ENCODE measurements at places on chromosomes 7 and 10. TPM values are rescaled to one million over a fixed set of nuclear protein-coding genes. Genes with fewer than 3 reads are reported as not detected.

JAKMIP3 gene
- 0.37 TPM for total RNA-seq

SFRP5 gene
- total RNA-seq, result 1.1 TPM

MAGI2 gene
- total RNA-seq, result 37.4 TPM

TET1 gene
- total RNA-seq, result 41.6 TPM

PTF1A gene
- total RNA-seq, result not detected

WASHC2A gene
- 41.4 TPM for total RNA-seq

C10orf105 gene
- total RNA-seq, result 0.26 TPM

RALA gene
- 32.7 TPM for total RNA-seq

RSPH10B2 gene
- total RNA-seq, result 0.53 TPM

ADCY1 gene
- total RNA-seq, result 3.7 TPM

DNA sequence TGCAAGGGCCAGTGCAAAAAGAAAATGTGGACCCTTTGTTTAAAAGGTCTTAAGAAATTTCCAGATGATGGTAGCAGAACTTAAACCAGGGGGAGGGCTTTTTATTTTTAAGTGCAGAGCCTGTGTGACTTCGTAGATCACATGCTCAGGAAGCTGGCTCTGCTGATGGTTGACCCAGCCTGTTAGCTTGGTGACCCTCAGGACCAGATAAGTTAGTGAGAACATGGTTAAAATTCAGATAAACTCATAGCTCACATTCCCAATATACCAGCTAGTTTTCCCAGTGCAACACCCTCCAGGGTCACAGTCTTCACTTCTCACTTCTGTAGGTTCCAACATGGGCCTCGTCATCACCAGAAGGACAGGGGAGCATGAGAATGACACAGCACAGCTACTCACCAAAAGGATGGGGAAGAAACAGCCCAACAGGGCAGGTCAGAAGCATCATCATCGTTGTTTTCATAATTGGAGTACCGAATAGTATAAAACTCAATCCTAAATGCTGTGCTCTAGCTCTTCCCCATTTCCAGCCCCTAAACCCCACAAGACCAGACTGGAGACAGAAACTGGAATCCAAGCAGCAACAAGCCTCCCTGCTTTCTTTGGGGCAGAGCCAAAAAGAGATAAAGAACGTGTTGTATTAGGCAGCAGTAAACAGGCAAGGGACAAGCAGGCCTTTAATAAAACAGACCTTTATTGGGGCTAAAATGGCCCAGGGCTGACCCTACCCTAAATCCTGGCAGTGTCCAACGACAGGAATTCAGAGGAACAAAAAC, 102.2 kb upstream of the ANKRD1 start:
- DNase-seq, result peak; percentile 68

DNA sequence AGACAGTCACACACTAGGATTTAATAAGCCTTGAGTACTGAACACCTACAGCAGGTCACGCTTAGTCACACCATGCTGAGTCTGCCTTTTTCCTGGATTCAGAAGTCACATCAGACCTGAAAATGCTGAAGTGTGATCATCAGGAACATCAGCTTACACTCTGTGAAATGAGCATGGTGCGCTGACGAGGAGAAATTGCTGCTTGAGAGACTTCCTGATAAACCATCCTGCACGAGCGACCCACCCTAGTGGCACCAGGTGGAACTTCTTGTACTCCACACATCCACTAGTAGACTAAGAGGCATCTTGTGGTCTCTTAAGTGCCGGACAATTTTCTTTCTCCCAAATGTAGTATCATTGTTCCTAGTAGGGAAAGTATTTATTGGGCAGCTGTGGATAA, 51.8 kb upstream of the MRLN start:
- DNase-seq, result no peak

DNA sequence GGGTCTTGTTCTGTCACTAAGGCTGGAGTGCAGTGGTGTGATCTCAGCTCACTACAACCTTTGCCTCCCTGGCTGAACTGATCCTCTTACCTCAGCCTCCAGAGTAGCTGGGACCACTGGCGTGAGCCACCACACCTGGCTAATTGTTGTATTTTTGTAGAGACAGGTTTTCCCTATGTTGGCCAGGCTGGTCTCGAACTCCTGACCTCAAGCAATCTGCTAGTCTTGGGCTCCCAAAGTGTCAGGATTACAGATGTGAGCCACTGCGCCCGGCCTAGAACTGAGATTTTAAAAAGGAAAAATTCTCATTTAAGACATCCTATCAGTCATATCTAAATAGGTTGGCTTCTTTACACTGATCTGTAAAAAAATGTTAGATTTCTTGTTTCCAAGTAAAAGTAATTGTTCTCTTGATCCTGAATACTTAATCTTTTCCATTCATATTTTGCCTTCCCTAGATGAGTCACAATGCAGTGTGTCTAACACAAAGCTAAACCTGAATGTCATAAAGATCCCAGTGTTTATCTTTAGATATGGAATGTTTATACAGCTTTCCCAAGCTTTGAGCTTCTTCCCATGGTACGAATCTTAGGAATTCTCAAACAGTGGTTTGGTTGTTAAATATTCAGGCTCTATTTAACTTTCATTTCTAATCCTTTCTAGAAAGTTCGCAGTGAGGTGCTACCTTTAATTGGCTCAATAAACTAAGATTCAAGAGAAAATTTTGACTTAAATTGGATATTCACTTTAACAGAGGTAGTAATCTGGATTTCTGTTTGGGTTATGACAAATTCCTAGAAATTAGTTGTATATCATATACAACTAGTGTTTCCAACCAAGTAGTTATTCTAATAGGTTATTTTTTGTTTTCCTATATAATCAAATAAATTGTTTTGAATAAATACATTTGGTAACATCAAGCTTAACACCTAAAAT, 12.1 kb upstream of the LAMB1 start:
- no peak for DNase-seq

DNA sequence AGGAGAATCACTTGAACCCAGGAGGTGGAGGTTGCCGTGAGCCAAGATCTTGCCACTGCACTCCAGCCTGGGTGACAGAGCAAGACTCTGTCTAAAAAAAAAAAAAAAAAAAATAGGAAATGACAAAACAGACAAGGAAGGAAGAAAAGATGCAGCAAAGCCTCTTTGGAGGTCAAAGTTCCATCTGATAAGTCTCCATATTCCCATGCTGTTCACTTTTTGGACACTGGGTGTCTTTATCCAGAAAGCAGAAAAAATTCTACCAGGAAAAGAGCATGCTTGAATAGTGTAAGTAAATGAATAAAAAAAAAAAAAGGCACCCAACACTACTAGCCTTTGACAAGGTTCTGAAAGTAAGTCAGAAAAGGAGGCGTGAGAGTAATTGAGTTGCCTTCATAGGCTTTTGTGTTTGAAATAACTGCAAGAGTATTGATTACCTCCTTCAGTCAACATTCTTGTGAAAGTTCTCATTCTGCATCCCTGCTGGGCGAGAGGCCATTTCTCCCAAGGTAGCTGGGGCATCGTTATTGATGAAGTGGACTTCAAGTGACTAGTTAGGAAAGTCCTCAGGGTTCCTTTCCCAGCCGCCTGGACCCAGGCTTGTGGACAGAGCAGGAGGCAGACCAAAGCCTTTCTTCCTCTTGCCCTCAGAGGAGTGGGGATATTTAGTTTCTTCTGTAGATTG, 133.3 kb upstream of the KIF5B start:
- no peak for DNase-seq

DNA sequence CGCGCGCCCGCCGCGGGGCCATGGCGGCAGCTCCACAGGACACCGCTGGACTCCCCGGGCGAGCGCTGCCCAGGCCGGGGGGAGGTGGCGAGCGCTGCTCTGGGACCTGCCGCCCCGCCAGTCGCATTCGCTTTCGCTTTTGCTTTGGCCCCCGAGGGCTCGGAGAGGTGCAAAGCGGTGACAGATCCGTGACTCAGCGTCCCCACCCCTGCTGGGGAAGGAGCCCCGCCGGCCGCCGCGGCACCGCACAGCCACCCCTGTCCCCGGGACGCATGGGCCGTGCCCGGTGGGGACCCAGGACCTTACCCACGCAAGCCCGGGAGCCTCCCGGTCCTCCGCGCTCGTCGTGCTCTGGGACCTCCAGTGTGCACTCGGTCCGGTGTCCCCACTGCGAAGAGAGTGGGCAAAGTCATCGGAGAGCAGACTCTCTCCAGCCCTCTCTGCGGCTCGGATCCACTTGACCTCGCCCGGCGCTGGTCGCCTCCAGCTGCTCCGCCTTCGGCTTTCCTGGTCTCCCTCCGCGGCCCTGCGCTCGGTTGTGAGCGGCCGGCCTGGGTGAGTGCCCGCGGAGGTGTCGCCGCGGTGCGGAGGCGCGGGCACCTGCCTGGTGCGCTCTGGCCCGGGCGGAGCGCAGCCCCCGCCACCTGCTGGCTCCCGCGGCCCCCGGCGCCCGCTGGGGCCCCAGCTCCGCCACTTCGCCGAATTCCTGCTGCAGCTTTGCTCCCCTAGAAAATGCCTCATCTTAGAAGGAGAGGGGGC, at the start of gene IL15RA:
TSS of gene IL15RA (minus strand) at position 73 of the 759 bp plus-strand sequence. CDS start at position 22, 51 bp downstream.
- no peak for DNase-seq

- DNase-seq, result no peak
Measured at GRCh38 chr7:35286986-35287385, 33.1 kb upstream of the TBX20 start.

GRCh38 chr7:136166521-136166920, 189.4 kb upstream of the MTPN start:
- DNase-seq, result no peak

GRCh38 chr7:13751766-13752165, 237.7 kb downstream of the ETV1 start:
- no peak for DNase-seq

DNA sequence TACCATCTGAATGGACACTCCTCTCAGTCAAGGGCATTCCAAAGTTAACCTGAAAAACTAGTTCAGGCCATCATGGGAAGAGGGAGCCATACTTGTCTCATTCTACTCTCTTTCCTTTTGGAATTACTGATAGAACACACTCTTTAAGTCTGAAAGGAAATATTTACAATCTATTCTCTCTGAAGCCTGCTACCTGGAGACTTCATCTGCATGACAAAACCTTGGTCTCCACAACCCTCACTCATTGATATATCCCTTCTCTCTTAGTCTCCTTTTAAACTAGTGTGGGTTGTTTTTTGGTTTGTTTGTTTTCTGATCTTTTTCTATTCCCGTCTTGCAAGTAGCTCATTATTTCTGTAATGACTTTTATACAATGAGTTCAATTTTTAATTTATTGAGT, 169.5 kb downstream of the C1GALT1 start:
- DNase-seq, result no peak

DNA sequence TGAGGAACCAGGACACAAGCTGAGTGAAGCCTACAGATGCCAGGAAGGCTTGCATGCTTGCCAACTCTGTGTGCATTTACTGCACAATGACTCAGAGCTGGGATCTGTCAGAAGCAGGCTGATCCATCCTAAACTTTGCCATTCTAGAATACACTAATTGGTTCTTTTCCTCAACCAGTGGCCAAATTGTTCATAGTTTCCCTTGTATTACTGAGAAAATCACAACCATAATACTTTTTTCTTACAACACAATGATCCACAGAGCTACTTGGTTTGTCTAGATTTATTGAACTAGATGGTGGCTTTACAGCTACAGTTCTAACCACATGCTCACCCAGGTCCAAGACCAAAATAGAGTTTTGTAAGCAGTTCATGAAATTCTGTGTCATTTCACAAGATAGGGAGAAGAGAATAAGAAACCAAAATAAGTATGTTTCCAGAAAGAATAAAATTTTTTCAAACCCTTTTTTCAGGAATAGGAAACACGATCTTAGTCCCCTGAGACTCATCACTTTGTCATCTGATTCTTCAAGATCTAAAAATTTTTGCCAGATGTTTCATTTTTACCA, 21.0 kb upstream of the LRRC17 start:
- no peak for DNase-seq

GRCh38 chr10:43890124-43890523, 241.4 kb upstream of the ZNF32 start:
- DNase-seq, result no peak

GRCh38 chr7:134928554-134928953, 57.8 kb upstream of the AGBL3 start:
- no peak for DNase-seq

DNA sequence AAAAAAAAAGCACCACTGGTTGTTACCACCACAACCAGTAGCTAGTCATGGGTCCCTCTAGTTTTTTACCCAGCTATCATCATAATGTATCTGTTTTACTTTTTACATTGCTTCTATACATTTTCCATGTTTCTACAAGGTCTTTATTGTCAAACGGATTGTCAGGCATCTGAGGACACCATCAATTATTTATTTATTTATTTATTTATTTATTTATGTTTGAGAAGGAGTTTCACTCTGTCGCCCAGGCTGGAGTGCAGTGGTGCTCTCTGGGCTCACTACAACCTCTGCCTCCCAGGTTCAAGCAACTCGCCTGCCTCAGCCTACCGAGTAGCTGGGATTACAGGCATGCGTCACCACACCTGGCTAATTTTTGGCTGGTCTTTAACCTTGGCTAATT, 29.0 kb upstream of the HNRNPH3 start:
- DNase-seq, result no peak

GRCh38 chr10:110356628-110357245, 52.0 kb upstream of the SMNDC1 start:
- DNase-seq, result no peak

- no peak for DNase-seq
Measured at GRCh38 chr10:95260397-95260881, 30.4 kb downstream of the PDLIM1 start.

DNA sequence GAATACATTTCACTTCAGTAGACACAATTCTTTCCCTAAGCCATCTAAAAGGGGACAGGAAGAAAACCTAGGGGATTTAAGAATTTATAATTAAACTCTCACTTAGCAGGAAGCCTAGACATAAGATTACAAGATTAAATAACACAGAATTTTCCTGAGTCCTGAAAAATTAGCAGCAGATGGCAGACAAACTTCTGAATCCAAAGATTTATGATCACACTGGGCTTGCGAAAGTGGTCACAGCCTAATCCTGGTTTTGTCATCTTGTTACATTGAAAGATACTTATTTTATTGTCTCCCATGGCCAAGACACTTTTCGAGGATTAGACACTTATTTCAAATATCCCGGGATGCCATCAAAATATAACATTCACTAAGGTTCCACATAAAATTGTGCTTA, 2.9 kb downstream of the ERLIN1 start:
- no peak for DNase-seq

- no peak for DNase-seq
Measured at GRCh38 chr10:52678611-52679010, 94.0 kb downstream of the MBL2 start.

All from urinary bladder (tissue), 4 donors.